ENCODE measurements at places on chromosomes 16 and 17.

GRCh38 chr16:87286839-87287626 lies 30.2 kb downstream of the C16orf95 start:
- DNase-seq = no peak

GRCh38 chr17:20307326-20307910 lies 159.9 kb downstream of the LGALS9B start:
- DNase-seq = no peak

GRCh38 chr16:53937161-53937880 lies 233.4 kb downstream of the FTO start:
- no peak for DNase-seq

DNA sequence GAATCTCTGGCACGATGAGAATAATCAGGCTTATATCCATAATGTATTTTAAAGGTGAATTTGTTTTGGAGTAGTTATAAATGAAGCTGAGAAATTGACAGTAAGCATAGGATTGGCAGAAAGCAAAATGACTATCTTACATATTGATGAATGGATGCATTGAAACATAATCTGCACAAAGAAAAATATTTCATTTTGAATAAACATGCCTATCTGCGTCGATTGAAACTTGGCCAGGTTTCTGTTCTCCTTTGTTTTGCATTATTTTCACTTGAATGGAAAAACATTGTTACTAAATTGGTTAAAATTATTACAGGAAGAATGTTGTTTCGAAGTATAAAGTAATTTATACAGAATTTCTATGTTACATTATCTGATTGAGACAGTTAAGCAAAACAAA lies 128.2 kb downstream of the USP22 start:
- no peak for DNase-seq

DNA sequence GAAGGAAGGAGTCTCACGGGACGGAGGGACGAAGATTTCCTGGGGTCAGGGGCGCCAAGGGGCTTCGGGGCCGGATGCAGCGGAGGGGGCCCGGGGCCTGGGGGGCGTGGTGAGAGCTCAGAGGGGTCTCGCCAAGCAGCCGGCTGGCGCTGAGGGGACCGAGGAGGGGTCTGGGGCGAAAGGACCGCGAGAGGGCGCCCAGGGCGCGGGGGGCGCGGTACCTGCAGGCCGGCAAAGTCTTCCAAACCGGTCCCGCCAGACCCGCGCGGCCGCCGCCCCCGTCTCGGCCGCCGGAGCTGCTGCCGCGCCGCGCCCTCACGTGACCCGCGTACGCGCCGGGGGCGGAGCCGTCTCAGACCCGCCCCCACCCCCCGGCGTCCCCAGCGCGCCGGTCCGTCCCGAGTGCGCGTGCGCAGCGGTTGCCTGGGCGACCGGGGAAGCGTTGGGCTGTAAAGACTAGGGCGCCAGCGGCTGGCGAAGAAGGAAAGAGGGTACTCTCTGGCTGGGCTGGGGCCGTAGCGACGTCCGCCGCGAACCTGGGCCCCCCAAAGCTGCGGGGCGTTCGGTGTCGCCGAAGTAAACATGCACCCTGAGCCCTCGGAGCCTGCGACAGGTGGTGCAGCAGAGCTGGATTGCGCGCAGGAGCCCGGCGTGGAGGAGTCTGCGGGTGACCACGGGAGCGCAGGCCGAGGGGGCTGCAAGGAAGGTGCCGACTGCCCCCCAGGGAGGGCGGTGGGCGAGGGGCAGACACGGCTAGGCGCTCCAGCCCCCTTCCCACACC lies at the start of the genes DNAAF1 and HSDL1:
Gene DNAAF1, plus strand, starts transcription at position 450 of the 781 bp plus-strand sequence. Its CDS starts 133 bp downstream, at position 583.
Gene HSDL1, minus strand, starts transcription at position 319 of the 781 bp plus-strand sequence. CDS start 13,856 bp downstream, outside the sequence.
- DNase-seq = peak; percentile 78

DNA sequence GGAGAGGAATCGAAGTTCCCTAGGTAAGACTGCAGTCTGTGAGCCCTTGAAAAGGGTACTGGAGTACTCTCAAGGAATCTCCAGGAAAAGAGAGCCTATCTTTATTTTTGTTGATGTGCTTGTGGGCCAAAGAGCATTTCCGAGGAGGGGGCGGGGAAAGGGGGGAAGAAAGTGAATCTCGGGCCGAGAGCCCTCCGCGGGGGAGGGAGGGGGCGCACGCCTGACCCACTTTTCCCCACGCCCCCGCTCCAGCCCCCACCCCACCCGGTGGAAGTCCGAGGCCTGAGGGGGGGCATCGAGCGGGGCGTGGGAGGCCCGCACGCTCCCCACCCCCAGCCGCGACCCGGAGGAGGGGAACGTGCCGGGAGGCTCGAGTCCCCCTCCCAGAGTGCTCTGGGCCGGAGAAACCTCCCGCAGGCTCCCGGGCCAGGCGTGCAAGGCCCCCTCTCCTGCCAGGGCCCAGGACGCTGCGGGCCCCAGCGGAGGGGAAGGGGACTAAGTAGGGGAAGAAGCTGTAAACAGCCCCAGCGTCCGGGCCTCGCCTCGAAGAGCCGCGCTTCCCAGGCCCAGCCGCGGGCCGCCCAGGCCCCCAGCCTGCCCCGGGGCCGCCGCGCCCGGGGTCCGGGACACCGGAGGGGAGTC lies 444 bp downstream of the HELZ start:
- no peak for DNase-seq

DNA sequence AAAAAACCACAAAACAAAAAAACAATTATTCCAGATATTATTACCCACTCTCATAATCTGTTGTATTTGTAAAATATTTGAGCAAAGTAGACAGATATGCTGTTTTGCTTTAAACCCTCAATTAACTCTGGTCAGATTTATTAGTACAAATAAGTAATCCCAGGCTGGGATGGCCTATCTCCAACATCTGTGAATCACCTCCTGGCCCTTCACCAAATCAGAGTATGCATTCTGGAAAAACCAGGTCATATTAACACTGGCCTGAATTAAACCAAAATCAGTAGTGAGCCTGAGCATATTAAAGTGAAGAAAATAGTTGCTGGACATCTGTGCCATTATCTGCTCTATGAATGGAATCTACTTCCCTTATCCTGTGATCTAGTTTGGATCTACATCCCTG lies 41.0 kb downstream of the STAT3 start:
- DNase-seq = peak; percentile 76

DNA sequence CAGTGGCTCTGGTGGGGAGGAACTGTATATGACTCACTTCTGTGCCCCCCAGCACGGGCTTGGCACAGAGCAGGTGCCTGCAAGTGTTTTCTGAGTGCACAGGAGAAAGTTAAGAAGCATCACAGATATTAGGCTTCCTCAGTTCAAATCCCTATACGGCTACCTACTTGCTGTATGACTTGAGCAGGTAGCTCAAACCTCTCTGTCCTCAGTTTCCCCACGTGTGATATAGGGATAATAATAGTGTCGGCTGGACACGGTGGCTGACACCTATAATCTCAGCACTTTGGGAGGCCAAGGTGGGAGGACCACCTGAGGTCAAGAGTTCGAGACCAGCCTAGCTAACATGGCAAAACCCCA lies 95.7 kb downstream of the C16orf78 start:
- no peak for DNase-seq

DNA sequence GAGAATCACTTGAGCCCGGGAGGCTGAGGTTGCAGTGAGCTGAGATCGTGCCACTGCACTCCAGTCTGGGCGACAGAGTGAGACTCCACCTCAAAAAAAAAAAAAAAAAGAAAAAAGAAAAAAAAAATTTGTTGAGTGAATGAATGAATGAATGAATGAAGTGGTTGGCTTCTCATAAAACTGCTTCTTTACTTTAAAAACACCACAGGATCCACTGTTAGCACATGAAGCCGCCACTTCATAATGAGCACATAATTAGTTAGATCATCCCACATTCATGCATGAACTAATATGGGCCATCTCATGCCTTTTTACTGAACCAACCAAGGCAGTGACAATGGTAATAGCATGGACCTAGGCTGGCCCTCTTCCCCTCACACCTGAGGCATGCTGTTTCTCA lies 135.0 kb upstream of the XYLT1 start:
- no peak for DNase-seq

- no peak for DNase-seq
Measured at GRCh38 chr17:83006515-83007455, 72.6 kb upstream of the METRNL start.

DNA sequence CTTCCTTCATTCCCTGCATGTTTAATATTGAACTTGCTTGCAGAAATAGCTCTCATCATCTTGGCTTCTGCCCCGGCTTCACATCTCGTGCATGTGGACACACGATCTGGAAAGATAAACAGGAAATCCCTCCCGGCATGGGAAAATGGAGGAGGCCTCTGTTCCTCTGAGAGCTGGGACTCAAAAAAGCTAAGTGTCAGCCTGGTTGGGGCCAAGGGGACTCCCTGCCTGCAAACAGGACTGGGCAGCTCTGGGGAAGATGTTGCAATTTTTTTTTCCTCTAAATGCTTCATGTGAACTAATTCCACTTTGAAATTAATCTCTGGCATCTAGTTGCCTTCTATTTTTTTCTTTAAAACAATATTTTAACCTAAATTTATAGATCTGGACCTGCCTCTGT lies 24.8 kb downstream of the ITPRIPL2 start:
- peak; percentile 61 for DNase-seq

Measured in LHCN-M2 (cell line).